ENCODE measurements at places on chromosomes 2 and 18. TPM values are rescaled to one million over a fixed set of nuclear protein-coding genes. Genes with fewer than 3 reads are reported as not detected.

GRCh38 chr18:13710414-13710831, 15.9 kb downstream of the FAM210A start:
- no peak for ATAC-seq

DNA sequence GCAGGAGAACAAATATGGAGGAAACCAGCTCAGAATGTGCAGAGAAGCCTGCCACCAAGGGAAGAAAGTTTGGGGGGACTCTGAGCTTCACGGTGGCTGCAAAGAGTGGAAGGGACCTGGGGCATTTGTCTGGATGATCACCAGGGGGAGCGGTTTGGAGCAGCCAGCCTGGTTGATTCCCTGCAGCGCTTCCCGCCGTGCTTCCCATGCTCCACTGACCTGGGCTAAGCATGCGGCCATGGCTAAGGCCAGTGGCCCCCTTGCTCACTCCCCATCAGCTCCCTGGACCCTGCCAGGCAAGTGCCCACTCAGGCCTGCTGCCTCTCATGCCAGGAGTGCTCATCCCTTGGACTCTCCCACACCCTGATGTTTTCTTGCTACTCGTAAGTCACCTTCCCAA, 27.0 kb downstream of the NTSR2 start:
- no peak for ATAC-seq

Gene RAB11FIP5
- 49.5 TPM for total RNA-seq

- no peak for ATAC-seq
These were observed 128.4 kb downstream of the IRS1 start for GRCh38 chr2:226671141-226671676.

- no peak for ATAC-seq
These were observed 468.4 kb upstream of the HNRNPA3 start for GRCh38 chr2:176744146-176744545.

DNA sequence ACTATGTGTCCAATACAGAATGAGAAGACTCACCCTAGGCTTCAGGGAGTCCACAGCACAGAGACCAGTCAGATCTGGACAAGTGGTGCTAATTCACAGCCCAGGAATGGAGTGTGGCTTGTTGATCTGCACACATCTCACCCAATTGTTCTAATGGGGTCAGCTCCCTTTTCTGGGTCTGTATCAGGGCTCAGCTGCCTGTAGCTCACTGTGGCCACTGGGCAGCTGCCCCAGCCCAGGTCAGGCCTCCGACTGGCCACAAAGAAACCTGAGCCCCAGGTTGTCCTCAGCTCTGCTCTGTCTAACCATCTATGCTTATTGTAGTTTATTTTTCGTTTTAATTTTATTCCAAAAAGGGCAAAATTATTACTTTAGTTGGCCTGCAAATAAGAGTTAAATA, 202.3 kb upstream of the RAB6C start:
- no peak for ATAC-seq

GRCh38 chr2:83595121-83595690, 863.9 kb downstream of the SUCLG1 start:
- ATAC-seq: no peak

GRCh38 chr2:24691806-24692205, 101.4 kb downstream of the PTRHD1 start:
- ATAC-seq: no peak

- no peak for ATAC-seq
These were observed 62.3 kb upstream of the ZFP36L2 start for GRCh38 chr2:43288417-43289305.

DNA sequence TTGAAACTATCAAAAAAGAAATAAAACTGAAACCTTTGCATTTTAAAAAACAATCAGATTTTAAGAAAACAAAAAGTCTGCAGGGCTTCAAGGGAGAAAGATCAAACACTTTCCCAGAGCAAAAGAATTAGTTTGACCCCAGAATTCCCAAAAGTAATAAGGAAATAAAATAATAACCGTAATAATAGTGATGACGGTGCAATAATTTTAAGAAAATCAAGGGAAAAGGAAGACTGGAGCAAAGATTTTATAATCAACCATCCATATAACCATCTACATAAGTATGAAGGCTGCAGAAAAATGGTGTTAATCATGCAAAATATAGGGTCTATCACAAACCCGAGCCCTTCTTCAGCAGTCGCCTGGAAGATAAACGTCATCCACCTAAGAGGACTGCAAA, 634.8 kb downstream of the GALR1 start:
- no peak for ATAC-seq

Gene CLEC4F
- total RNA-seq: not detected

- ATAC-seq: no peak
These were observed 32.7 kb downstream of the CTLA4 start for GRCh38 chr2:203900253-203900652.

DNA sequence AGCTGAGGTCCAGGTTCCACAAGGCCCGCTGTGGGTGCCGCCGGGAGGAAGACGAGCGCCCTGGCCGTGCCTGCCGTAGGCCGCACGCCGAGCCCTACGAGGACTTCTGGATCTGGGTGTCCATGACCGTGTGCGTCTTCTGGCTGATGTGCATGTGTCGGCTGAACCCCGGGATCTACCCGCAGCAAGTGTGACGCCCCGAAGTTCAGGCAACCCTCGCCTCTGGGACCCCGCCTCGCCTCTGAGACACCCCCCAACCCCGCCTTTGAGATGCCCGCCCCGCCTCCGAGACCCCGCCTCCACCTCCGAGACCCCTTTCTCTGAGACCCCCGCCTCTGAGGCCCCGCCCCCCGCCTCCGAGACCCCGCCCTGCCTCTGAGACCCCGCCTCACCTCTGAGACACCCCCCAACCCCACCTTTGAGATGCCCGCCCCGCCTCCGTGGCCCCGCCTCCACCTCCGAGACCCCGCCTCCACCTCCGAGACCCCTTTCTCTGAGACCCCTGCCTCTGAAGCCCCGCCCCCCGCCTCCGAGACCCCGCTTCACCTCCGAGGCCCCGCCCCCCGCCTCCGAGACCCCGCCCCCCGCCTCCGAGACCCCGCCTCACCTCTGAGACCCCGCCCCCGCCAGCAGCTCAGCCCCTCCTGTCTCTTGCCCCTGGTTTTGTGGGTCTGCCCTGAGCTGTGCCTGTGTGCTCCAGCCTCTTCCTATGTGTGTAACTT, 3.7 kb downstream of the RTP5 start:
- no peak for ATAC-seq

DNA sequence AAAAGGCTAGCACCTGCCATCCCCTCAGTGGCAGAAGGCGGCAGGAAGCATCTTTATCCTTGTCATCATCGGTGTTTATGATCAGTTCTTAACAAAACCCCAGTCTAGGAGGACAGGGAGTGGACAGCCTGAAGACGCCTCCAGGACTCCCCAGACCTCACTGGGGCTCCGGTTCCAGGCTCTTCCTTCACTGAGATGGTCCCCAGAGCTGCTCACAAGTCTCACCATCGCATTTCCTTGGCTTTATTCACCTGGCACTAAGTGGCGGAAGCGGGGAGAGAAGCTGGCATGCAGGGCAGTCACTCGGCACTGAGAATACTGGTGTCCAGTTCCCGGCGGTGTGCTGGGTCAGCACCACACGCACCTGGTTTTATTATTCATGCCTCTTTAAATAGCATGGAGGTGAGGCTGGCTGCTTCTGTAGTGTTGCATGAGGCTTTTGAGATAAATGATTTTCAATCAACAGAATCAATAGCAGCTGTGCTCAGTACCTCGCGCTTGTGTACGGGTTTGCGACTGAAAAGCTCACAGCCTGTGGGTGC, 68.7 kb downstream of the CABLES1 start:
- no peak for ATAC-seq

Gene MYO5B
- 1.9 TPM for total RNA-seq

Gene CKAP2L
- not detected for total RNA-seq

- ATAC-seq: no peak
These were observed 39.1 kb downstream of the EHBP1 start for GRCh38 chr2:62744603-62745002.

Gene DSC1
- not detected for total RNA-seq

Gene GPBAR1
- total RNA-seq: 0.93 TPM

- ATAC-seq: no peak
These were observed 125.4 kb downstream of the CELF4 start for GRCh38 chr18:37440206-37440605.

- no peak for ATAC-seq
These were observed 156.1 kb downstream of the HAUS1 start for GRCh38 chr18:46260016-46260878.

DNA sequence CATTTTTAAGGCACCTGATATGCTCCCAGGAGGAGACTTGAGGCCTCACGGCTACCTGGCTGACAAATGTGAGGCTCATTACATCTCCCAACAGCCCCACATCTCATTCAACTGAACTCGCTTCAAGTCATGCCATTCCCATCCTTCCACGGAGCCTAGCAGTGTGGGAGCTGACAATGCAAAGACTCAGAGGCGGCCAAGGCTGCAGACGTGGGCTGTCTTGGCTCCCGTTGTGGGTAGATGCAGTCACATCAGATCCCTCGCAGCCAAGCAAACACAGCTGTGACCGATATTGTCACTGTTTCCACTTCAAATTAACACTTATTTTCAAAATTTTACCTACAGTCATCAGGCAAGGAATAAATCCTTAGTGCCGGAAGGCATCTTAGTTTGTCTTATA, 64.0 kb upstream of the TRIB2 start:
- ATAC-seq: no peak

DNA sequence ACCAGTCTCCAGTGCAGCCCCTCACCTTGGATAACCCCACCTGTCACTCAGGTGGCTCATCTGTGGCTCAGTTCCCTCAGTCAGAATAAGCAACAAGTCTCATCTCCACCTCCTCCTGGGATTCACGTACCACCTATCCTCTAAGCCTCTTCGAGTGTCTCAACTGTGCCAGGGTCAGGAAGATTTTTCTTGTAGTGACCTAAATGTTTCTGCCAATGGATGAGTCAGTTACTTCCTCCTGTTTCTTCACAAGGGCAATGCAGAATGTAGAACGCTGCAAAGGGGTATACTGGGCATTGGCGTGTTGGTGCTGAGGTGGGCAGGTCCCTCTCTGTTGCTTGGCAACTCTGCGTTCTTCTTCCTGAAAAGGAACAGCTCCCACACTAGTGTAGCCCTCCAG, 213.3 kb upstream of the CXCR4 start:
- ATAC-seq: no peak

Gene SOX11
- total RNA-seq: 0.78 TPM

GRCh38 chr2:137535897-137536296, 428.4 kb upstream of the HNMT start:
- ATAC-seq: no peak

GRCh38 chr18:58934356-58934755, 69.7 kb downstream of the ZNF532 start:
- no peak for ATAC-seq

DNA sequence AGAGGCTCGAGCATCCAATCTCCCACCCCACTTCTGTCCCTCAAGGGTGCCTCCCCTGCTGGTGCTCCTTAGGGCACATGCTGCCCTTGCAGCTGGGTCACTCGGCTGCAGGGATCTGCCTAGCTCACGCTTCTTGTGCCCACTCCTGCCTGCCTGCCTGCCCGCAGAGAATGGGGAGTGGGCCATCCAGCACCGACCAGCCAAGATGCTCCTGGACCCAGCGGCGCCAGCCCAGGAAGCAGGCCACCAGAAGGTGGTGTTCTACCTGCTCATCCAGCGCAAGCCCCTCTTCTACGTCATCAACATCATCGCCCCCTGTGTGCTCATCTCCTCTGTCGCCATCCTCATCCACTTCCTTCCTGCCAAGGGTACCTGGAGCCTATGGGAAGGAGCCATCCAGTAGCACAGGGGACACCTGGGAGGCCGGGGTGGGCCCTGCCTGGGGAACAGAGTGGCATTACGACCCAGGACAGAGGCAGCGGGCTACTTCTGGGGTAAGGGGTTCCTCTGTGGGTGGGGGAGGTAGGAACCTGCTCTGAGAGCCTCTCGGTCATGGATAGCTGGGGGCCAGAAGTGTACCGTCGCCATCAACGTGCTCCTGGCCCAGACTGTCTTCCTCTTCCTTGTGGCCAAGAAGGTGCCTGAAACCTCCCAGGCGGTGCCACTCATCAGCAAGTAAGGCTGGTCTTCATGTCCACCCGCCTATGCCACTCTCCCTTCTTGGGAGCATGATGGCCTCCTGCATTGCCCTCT, 3.4 kb downstream of the CHRNG start:
- ATAC-seq: no peak

DNA sequence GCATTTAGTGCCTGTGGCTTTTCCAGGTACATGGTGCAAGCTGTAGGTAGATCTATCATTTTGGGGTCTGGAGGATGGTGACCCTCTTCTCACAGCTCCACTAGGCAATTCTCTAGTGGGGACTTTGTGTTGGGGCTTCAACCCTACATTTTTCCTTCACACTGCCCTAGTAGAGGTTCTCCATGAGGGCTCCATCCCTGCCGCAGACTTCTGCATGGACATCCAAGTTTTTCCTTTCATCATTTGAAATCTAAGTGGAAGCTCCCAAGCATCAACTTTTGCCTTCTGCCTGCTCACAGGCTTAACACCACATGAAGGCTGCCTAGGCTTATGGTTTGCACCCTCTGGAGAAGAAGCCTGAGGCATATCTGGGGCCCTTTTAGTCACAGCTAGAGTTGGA, 492.7 kb downstream of the PIK3C3 start:
- ATAC-seq: no peak

DNA sequence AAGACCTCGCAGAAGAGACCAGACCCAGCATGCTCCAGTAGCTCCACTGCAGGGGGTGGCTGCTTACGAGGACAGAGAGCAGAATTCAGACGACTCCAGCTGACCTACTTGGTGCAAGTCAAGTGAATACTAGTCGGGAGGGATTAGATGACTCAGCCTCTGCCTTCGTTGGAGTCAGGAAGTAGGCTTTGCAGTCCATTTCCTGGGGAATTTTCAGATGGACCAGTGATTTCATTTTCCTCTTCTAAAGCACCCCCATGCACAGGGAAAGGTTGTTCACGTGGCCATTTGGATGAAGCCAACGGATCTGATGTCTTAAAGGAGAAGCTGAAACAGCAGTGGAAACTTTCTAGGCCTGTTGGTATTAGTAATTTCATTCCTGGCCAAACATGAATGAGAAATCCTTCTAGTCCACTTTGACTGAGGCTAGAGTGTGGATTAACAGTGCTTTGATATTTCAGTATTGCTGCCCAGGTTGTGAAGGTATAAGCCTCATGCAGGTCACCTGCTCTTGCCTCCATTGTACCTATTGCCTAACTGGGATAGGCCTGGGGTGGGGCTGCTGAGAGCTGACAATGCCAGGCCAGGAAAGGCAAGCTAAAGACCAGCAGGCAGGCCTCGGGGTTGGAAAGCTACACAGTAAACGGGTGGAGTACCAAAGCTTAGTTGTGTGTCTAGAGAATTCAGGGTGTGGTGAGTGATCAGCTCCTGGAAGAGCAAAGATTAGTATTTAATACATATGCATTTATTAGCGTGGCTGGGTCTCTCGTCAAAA, 117.6 kb upstream of the FOSL2 start:
- ATAC-seq: peak; percentile 67

- no peak for ATAC-seq
These were observed 1024.9 kb downstream of the BCL11A start for GRCh38 chr2:59528525-59528924.

Gene SOWAHC
- 36.0 TPM for total RNA-seq

- ATAC-seq: no peak
These were observed 4.4 kb downstream of the ACTR3 start for GRCh38 chr2:113894156-113894743.

- no peak for ATAC-seq
These were observed 58.1 kb upstream of the DYNAP start for GRCh38 chr18:54532962-54533361.

Gene ATG16L1
- 40.9 TPM for total RNA-seq

Gene PSMA8
- total RNA-seq: not detected

Gene LGALSL
- total RNA-seq: 12.8 TPM

Gene CCDC148
- 0.81 TPM for total RNA-seq

All from gastroesophageal sphincter (tissue), 4 donors.